Progenitor cell of endocrine pancreas (in vitro differentiated cells): ENCODE measurements at places on chromosomes 5 and 9. TPM values are rescaled to one million over a fixed set of nuclear protein-coding genes. Genes with fewer than 3 reads are reported as not detected.

The PCDHAC2 gene
- total RNA-seq, result 1.8 and 1.9 TPM in 2 replicates

The GDF9 gene
- 0.51 and 0.55 TPM in 2 replicates for total RNA-seq

The ELP1 gene
- total RNA-seq, result 41.3 and 46.6 TPM in 2 replicates

The PCDHGC3 gene
- 25.8 and 29.7 TPM in 2 replicates for total RNA-seq

The KIF27 gene
- 22.5 and 24.6 TPM in 2 replicates for total RNA-seq

The TOPORS gene
- total RNA-seq, result 20.7 and 21.6 TPM in 2 replicates

The PCDHGA4 gene
- total RNA-seq, result 0.96 and 1.2 TPM in 2 replicates

The ADGRD2 gene
- not detected in 2 replicates for total RNA-seq

The TAF11L10 gene
- not detected in 2 replicates for total RNA-seq
